Calu3 (cell line): ENCODE measurements at places on chromosomes 3 and 15. TPM values are rescaled to one million over a fixed set of nuclear protein-coding genes. Genes with fewer than 3 reads are reported as not detected.

Gene SFMBT1
- total RNA-seq, result 36.6 and 37.6 TPM in 2 replicates

DNA sequence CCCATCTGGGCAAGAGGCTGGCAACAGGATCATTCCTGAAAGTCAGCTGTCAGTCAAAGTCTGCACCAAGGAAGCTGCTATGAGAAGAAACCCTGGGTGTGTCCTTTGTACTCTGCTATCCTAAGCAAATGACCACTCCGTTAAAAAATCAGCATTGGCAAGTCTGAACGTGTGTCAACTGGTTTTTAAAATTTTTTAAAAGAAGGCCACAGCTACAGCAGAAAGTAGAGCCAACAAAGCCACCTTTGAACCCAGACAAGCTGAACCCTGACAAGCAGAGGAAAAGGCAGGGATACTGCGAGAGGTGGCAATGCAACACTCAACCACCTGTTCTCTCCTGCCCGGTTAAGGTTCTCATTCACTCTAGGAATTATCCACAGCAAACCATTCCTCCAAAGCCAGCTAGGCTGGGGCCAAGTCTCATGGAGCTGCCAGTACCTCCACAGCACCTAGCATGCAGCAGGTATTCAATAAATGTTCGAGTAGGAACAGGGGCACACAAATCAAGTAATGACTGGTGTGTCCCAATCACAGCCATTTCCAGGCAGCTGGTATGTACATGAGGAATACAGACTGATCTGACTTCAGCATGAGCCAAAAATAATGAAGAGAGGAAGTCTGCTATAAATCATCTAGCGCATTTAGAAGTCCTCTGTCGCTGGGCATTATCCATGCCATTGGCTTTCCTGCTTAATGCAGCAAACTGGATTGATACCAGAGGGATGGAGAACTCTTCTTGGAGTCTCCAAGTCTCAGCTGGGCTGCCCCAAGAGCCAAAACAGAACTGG, 76.0 kb downstream of the ADCY5 start:
- DNase-seq, result no peak

Gene LSAMP
- total RNA-seq, result 0.90 and 1.0 TPM in 2 replicates

Gene AKAP13
- 145 and 169 TPM in 2 replicates for total RNA-seq

Gene FHIT
- total RNA-seq, result 6.2 and 8.0 TPM in 2 replicates

GRCh38 chr3:124455891-124456290, 274.4 kb upstream of the UMPS start:
- no peak for DNase-seq

- DNase-seq, result no peak
These were observed 16.9 kb downstream of the ICE2 start for GRCh38 chr15:60462027-60462426.

Gene TBC1D5
- total RNA-seq, result 34.5 and 38.3 TPM in 2 replicates

Gene BUB1B
- total RNA-seq, result 39.0 and 41.8 TPM in 2 replicates

GRCh38 chr3:149527531-149528339, 53.2 kb downstream of the TM4SF4 start:
- DNase-seq, result no peak

DNA sequence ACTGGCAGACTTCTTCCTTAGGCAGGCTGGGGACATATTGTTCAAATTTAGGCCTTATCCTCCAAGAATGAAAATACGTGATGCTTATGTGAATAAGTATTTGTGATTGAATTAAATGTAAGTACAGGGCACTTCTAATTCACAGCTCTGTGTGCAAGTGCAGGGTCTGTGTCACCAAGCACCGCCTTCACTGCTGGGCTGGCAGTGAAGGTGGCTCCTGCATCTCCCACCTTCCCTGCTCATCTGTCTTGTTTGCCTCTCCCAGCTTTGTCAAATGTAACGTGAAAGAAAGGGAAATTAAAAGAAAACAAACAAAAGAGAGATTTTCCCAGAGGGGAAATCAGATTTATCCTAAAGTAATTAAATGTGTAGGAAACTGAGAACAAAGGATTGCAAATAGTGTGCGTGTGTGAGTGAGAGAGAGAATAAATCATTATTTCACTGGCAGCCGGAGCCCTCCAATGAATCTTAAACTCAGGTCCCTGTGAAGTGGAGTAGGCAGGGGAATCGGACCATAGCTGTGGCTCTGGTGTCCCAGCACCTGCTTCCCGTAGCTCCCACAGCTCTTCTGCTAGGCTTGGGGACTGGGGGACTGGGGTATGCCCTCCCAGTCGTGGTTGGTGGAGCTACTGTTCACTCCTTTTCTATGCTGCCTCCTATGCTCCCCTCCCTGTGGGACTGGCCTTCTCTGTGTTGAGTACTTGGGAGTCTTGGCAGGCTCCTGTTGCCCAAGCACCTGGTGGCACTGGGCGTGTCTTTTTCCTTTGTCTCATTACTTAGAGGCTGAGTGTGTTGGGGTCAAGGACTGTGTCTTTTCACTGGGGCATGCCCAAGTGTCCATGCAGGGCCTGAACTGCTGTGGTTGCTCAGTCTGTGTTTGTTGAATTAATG, 222.2 kb downstream of the EPHB1 start:
- no peak for DNase-seq

Gene CCDC54
- total RNA-seq, result not detected in 2 replicates

DNA sequence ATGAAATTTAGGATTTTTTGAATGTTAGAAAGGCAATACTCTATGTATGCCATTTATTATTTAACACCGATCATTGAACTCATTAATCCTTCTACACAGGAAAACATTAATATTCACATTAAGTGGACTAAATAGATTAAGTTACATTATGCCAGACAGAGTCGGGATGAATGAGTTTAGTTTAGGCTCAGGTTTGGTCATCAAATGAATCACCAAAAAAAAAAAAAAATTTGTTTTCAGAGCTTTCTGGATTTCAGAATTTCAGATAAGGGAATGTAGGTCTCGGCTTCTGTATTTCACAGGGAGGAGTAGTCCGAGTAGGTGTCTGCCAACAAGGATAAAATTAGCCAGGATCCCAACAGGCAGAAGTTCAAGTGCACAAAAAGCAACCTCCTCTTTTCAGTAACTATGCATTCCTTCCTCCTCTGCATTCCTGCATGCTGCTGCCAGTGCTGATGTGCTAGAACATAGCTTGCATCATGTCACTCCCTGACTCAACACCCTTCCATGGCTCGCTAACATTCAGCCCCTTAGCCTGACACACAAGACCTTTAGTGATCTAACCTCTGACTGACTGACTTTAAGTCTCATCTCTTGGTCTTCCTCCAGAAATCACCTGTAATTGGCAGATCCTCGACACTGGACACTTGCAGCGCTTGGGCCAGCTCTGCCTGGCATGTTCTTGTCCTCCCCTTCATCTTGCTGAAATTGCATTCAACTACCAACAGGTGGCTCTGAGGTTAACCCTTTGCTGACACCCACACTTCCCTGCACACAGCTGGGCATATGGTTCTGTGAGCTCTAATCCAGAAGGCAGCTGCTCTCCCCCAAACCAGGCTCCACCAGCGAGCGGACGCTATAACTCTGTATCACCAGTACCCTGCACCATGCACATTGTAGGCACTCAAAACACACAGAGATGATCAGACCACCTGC, 145.4 kb upstream of the PROK2 start:
- DNase-seq, result peak; percentile 11

DNA sequence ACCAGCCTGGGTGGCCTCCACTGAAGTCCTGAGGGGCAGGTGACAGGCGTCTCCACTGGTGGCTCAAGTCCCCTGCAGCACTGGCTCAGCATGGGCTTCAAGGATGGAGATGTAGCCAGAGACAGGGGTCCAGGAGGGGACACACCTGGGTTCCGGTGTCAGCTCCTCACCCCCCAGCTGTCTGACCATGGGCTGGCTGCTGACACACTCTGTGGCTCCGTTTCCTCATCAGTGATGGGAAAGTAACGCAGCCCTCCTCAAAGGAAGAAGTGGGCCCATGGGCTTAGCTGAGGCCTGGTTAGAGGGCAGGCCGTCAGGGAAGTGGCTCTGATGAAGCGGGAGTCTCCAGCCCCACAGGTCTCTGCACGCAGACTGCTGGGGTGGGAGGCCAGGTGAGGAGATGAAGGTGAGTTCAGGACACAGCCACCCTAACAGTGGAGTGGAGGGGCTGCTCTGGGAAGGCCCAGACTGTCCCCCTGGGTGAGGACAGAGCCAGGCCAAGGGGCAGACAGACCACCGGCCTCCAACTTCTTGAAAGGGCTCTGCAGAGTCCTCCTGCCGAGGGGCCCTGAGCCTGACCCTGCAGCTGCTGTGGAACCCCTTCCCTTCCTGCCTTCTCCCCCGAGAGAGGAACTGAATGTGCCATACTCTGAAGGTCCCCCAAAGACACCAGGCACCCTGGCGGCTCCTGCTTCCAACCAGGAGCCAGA, 24.0 kb downstream of the PSTPIP1 start:
- no peak for DNase-seq

DNA sequence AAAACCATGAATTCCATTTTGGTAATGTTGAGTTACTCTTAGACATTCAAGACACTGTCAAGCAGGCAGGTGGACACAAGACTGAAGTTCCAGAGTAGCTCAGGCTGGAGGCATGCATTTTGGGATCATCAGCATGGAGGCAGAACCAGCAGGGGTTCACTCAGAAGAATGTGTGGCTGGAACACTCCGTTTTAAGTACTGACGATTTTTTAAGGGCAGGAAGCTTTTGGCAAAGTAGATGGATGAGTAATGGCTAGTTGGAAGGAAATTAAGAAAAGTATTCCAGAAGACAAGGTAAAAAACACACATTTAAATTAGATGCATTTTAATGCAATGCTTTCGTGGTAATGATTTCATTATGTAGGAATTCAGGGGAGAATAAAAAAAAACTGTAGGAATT, 420.4 kb downstream of the ROBO2 start:
- DNase-seq, result no peak

Gene SLC49A4
- 15.0 and 16.1 TPM in 2 replicates for total RNA-seq

Gene NMNAT3
- 7.2 and 9.7 TPM in 2 replicates for total RNA-seq

DNA sequence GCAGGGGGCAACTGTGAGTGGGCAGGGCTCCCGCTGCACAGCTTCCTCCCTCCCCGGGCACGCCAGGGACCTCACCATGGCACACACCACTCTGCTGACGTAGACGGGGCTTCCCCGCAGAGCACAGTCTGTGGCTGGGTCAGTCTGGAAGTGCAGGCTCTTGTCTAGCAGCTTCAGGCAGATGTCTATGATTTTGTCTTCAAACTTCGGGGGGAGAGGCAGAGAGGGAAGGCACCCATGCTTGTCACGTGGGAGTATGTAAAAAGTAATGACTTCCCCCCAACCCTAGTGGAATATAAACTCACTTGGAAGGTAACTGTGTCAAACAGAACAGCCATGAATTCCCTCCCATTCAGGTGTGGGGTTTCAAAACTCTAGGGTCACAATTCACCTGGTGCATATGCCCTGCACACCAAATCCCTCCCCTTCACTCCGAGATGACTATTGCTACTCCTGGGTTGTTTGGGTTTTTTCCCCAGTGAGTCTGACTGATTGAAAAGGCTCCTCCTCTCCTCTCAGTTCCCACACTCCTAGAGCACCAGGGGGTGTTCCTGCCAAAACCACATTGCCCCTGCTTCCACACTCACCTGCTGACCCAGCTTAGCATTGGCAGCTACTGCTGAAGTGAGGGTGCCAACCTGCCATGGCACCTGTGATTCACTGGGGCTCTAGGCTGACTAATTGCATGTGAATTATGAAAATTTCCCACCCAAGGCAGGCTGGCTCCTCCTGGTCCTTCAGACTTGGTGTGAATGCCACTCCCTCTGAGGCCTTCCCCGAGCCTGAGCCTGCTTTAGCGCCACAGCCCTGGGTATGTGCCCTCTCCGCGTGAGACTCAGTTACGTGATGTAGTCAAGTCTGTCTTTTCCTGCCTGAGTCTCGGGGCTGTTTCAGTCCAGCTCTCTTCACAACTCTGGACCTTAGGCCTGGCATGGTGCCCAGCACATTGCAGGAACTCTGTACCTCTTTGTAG, 13.0 kb downstream of the TGM5 start:
- peak; percentile 21 for DNase-seq

Gene SOX14
- not detected in 2 replicates for total RNA-seq

Gene ACOX2
- total RNA-seq, result 1.1 and 1.4 TPM in 2 replicates

GRCh38 chr3:175338775-175339535, 479.8 kb downstream of the NAALADL2 start:
- DNase-seq, result peak; percentile 72

GRCh38 chr3:21734746-21735145, 16.3 kb downstream of the ZNF385D start:
- no peak for DNase-seq

DNA sequence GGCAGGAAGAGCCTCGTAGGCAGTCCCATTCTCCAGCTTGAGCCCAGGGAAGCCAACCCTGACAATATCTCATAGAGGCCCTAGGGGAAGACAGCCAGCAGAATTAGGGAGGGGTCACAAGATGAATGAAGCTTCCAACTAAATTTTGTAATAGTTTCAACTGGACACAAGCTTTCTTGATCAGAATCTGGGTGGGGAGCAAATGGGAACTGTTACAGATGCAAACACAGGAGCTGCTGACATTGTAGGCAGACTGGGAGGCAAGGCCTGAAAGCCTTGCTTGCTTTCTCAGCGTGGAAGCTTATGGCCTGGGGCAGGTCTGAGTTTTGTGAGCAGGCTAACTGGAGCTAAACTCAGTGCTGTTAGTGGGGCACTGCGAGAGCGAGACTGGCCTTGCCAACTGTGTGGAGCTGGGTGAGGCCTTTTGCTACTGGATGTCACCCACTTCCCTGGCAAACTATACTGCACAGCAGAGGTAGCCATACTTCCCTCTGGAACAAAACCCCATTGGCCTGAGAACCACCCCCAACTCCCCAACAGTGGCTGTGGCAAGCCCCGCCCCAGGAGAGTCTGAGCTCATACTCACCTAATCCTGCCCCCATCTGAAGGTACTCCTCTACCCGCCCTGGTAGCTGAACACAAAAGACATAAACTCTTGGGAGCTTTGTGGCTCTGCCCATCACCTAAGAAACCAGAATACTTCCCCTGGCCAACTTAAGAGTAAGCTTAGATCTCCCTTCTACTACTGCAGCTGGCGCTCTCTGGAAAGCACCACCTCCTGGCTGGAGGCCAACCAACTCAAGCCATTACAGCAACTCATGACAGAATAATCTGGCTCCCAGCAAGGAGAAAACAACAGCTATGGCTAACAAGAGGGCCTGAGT, 42.9 kb downstream of the CFAP20DC start:
- peak; percentile 15 for DNase-seq

GRCh38 chr15:90001683-90002427, 731 bp downstream of the ZNF710 start:
- peak; percentile 61 for DNase-seq

- peak; percentile 41 for DNase-seq
These were observed 2.1 kb upstream of the ALAS1 start for GRCh38 chr3:52195823-52196331.

DNA sequence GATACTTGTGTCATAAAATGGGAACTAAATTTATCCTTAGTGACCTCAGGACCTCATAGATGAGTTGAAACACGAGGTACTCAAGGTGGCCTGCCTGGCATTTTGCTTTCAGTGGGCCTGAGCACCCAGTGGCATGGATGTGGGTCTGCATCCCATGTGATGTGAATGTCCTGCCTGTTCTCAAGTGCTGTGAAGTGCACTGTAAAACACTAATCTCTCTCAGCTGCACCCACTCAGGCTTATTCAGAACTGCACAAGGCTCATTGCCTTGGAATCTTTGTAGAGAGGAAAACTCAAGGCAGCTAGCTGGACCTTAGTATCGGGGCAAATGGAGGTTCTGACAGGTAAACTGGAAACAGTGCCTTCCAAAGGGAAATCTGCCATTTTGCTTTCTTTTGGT, 767.0 kb downstream of the TUSC7 start:
- DNase-seq, result no peak

- DNase-seq, result no peak
These were observed 7.8 kb upstream of the STAC start for GRCh38 chr3:36372534-36372935.

Gene NRG4
- 0.09 and 0.71 TPM in 2 replicates for total RNA-seq
